ENCODE measurements at places on chromosomes 13 and 19.

GRCh38 chr13:29722415-29722814 lies 126.9 kb upstream of the SLC7A1 start:
- DNase-seq: no peak

- no peak for DNase-seq
Measured at GRCh38 chr13:111005808-111006505, 91.1 kb upstream of the ANKRD10 start.

DNA sequence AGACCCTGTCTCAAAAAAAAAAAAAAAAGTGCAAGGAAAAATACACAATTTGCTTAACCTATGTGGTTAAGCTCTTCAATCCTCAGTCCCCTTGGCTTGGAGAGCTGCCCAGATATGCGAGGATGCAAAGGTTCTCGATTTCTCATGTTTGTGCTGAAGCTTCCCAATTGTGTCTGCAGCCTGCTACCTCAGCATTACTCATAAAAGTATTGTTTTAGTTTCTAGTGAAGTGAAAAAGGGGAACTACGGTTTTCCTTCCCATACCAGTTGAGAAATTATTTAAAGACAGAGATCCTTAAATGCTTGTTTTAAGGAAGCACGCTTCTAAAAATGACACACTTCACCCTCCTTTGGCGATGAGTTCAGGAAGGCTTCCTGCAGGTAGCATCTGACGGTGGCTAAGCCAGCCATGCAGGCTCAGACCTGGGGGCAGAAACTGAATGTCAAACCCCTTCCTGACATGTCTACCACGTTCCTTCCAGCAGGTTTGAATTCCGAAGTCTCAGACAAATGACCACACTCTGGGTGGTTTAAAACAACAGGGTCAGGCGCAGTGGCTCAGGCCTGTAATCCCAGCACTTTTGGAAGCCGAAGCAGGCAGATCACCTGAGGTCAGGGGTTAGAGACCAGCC lies 47.9 kb downstream of the RUBCNL start:
- peak; percentile 37 for DNase-seq

GRCh38 chr13:97335488-97336134 lies 98.4 kb upstream of the RAP2A start:
- no peak for DNase-seq

DNA sequence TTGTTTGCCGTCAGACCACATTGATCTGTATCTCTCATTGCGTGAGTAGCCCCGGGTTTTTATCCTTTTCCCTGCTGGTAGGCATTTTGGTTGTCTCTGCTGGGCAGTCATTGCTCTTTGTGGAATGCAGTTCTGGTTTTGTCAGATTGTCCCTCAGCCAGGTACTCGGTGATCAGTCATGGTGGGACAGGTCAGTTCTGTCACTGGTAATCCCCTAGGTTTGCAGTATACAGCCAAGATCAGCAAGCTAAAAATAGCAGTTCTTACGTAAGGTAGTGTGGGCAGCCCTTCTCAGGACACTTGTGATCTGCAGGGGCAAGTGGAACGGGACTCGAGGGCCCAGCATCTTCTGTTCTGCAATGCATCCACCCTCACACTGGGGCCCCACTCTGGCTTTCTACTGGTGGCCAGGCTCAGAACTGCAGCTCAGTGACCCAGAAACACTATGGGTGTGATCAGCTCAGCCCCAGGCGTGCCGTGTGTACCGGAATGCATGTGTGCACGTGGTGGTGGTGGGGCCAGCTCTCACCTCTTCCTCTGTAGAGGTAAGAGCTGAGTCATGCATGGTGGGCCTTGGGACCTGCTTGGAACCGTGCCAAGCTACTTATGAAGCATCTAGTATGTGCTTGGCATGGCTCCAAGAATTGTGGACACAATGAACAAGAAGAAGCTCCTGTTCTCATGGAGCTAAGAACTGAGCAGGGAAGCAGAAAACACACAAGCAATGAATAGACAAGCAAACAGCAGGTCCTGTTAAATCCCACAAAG lies 6.3 kb downstream of the PLEKHF1 start:
- DNase-seq: no peak

Measured in H4 (cell line).